Liver (tissue), 10 donors: ENCODE measurements at places on chromosomes 16 and 17.

- no peak for DNase-seq
These were observed 9.2 kb downstream of the FMNL1 start for GRCh38 chr17:45230787-45231480.

- no peak for DNase-seq
These were observed 5.7 kb downstream of the QPRT start for GRCh38 chr16:29684679-29685078.

DNA sequence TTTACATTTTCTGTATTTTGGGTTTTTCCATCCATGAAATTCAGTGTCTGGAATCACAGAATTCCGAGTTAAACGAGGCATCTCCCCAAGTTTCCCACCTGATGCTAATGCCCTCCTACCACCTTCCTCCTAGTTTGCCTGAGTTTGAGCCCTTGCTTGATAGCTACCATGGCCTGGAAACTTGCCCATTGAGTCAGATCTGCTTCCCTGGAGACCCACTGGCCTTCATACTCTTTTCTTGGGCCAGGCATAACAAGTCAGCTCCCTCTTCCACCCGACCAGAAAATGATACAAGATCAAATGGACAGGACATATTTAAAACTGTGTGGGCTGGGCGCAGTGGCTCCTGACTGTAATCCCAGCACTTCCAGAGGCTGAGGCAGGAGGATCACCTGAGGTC lies 10.2 kb downstream of the SETD1A start:
- DNase-seq, result no peak

GRCh38 chr17:35239823-35240222 lies 3.0 kb upstream of the SLFN5 start:
- DNase-seq, result no peak

- DNase-seq, result no peak
These were observed 61.3 kb upstream of the SIAH1 start for GRCh38 chr16:48446534-48446920.

DNA sequence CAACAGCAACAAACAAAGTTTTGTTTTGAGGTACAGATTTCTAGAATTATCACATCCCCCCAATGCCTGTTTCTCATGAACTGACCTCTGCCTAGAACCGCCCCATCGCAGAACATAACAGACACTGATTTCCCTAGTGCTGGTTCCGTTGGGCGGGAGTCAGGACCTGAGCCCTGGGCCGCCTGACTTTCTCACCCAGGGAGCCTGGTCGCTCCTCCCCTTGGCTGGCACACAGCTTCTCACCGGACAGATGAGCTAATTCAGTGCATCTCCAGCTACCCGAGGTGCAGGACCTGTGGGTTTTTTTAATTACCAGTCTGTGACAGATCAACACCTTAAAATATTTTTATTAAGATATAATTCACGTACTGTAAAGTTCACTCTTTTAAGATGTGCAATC lies 20.1 kb upstream of the RPL38 start:
- DNase-seq, result no peak

DNA sequence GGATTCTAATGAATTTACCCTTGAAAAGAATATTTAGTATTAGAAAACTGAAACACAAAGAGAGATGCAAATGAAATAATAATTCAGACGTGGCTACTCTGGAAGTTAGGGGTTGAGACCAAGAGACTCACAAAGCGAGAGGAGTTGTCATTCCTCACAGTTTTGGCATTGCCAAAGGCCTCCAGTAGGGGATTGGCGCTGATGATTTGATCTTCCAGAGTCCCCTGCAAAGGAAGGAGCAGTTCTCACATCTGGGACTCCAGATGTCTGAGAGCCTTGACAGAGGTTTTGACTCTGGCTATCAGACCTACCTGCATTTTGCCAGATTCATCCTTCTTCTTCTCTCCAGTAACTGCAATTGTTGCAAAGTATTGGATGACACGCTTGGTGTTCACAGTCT lies 6.6 kb downstream of the MYH8 start:
- DNase-seq, result no peak
